ENCODE measurements at places on chromosomes 3 and 15.

DNA sequence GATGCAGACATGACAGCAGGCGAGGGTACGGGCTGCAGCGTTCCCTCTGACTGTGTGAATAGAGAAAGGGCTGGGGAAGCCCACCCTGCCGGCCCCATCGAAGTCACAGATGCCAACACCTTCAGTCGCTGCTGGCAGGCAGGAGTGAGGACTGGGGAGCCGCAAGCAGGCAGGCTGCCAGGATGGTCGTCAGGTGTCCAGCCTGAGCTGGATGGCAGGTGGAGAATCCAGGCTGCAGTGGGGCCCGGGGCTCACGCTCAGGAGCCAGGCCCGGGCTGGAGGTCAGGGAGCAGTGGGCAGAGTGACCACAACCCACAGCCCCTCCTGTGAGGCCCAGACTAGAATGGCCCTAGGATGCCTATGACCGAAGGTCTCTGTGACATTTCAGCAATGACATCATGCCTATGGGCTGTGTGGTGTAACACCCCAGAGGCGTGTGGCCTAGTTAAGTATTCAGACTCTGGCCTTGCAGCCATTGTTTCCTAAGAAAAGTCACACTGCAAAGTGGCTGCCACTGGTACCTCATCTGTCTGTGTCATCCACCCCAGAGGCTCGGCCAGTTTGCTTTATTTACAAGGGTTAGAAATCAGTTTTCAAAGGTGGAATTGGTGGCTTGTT lies 15.7 kb downstream of the PRR23E start:
- peak; percentile 57 for DNase-seq

DNA sequence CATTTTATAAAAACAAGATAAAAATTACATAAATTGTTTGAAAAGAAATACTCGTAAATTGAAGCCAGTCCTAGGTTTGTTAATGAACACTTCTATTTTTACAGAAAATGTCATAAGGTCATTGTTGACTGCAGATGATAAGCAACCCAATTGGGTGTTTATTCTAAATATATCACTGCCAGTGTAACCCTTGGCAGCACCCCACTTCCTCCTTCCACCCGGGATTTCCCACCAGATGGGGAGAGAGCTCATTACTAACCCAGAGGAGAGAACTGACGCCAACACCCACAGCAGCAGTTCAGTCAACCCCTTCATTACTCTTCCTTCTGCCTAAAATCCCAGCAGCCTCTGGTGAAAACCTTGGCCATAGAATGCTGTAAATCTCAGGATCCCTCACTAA lies 307.6 kb downstream of the GAP43 start:
- peak; percentile 3 for DNase-seq

- no peak for DNase-seq
These were observed 26.2 kb upstream of the DCUN1D1 start for GRCh38 chr3:183006396-183007002.

GRCh38 chr15:67181221-67181639 lies 73.2 kb downstream of the AAGAB start:
- no peak for DNase-seq

DNA sequence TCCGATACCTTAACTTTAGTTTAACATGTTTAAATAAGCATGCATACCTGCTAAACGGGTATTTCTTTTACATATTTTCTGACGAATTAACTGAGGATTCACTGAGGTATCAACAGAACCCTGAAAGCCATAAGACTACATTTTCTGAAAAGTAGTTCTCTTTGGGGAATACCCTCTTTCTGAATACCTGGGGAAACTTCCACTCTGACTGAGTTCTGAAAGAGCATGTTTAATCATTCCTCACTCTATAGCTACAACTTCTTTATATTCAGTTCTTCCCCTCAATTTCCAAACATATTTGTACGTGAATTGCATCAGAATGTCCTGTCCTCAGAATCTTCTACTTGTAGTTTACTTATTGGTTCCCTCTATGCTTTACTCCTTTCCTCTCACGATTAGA lies 403.0 kb downstream of the ROBO1 start:
- no peak for DNase-seq

DNA sequence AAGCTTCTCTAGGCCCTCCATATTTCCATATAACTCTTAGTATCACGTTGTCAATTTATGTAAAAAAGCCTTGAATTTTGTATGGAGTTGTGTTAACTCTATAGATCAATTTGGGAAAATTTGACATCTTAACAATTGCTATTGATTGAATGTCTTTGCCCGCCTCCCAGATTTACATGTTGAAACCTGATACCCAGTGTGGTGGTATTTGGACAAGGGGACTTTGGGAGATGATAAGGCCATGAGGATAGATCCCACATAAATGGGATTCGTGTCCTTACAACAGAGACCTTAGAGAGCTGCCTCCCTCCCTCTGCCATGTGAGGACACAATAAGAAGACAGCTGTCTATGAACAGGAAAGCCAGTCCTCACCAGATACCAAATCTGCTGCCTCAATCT lies 21.1 kb upstream of the TNK2 start:
- no peak for DNase-seq

DNA sequence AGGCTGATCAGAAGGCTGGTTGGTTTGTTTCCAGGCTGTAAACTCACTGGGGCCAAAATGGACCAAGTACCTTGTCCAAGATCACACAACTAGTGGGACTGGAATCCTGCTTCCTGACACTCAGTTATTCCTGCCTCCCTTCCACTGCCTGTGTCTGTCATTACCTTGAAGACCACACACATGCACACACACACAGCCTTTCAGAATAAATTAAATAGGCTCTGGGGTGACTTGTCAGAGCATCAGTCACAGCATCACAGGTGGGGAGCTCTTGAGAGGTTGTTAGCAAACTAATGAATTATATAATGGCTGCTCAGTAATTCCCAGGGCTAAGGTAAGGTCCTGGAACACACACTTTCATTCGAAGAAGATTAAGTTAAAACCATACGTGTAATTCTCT lies 231.8 kb downstream of the UACA start:
- DNase-seq, result no peak

DNA sequence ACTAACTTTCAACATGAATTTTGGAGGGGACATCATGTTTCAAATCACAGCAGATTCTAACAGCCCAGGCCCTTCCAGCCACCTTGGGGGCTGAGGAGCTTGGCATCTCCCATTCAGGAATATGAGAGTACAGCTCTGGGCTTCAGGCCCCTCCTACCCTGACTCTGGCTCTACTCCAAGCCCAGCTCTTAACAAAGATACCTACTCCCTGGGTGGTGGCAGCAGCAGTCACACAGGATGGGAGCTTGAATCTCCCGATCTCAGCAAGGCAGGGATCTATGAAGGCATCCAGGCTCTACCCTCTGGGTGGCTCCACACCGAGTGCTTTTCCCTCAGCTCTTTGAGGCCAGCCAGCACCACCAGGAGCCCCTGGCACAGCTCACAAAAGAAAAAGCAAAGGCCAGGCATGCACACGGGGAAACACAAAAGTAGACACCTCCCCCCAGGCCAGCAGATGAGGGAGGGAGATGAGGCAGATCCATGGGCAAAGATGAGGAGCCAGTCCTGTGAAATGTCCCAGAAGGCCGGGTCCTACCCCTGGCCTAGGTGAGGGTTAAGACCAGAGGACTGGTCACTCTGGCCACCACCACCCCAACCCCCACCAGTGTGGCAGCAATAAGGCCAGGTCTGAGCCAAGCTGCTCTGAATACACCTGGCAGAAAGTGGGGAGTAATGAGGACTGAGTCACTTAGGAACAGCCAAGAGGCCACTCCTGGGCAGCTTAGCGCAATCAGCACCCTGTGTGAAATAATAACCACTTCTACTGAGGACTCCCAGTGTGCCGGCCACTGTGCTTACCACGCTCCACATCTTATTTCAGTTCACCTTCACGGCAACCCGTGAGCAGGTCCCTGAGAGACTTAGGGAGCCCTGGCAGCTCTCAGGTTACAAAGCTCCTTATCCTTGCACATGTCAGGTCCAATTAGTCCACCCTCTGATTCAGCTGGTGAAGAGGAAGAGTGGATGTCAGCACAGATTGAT lies 24.3 kb downstream of the PLA2G4F start:
- DNase-seq, result no peak

GRCh38 chr15:43383070-43383469 lies 12.2 kb downstream of the TUBGCP4 start:
- no peak for DNase-seq

DNA sequence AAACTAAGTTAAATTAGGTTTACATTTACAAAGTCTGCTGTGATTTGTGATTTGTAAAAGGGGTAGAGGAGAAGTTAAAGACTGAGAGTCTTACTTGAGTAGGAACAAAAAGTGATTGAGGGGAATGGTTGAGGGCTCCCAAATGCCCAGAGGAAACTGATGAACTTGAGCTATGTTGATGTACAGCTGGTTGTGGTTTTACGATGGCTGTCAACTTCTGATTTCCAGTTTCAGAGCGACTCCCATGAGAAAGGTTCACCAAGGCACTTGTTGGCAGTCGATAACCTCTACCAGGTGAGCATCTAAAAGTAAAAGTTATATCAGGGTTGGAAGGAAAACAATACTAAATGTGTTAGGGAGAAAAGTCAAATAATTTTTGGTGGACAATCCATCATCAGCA lies 91.0 kb downstream of the XRN1 start:
- DNase-seq, result no peak

DNA sequence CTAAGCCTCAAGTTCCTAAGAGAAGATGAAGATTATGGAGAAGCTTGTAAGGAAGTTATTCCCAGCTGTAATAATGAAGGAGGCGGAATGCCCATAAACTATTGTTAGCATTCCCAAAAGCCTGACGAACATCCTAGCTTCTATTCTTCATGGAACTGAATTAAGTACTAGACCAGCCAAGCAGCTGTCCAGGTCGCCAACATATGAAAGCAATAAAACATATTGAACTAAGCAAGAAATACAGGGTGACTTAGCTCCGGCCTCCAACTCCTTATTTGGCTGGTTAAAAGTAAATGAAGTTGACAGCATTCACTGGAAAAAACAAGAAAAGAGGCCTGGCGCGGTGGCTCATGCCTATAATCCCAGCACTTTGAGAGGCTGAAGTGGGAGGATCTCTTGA lies 174.0 kb upstream of the TPM1 start:
- DNase-seq, result no peak

DNA sequence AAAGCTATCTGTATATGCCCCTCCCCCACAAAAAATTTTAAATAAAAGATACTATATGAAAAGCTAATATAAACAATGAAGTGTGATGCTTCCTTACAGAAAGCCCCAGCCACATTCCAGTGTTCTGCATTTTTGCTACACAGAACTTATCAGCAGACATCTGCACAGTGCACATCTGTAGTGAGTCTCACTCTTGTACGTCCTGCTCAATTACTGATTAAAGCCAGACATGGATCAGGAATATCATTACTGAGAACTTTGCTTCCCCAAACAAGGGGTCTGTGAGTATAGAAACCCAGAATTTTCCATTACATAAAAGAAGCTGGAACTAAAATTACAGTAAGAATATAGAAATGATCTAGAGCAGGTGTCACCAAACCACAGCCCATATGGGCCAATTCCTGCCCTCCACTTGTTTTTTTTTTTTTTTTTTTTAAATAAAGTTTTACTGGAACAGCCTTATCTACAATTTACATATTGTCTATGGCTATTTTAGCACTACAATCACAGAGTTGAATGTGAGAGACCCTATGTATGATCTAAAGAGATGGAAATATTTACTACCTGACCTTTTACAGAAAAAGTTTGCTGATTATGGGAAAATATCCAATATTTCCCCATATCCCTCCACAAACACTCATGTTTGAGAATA lies 45.7 kb downstream of the UBP1 start:
- DNase-seq, result no peak

GRCh38 chr3:47380026-47380600 lies 708 bp upstream of the PTPN23 start:
- no peak for DNase-seq

- peak; percentile 38 for DNase-seq
These were observed 139.1 kb upstream of the LRIG1 start for GRCh38 chr3:66639809-66640356.

- DNase-seq, result peak; percentile 15
These were observed 7.2 kb upstream of the SEC22A start for GRCh38 chr3:123194552-123194951.

DNA sequence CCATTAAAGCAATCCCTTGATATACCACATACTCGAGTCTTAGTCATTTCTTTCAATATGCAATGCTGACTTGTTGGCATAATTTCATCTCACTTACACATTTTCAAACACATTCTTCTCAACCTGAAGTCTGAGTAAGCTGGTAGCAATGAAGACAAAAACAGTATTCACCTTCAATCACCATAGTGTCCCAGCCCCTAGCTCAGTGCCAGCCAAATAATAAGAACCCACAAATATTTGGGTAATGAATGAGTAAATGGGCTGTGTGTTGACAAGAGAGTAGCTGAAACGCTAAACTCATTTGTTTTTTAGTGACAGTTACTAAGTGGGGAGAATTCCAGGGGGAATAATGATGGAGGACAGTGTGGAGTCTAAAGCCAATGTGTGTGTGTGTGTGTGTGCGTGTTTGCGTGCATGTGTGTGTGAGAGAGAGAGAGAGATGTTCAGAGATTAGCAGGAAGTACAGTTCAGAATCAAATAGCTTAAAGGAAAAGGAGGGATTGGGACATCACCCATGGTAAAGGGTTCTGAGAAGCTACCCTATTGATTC lies 165.7 kb downstream of the GAP43 start:
- DNase-seq, result no peak

- DNase-seq, result no peak
These were observed 23.6 kb upstream of the PLXNA1 start for GRCh38 chr3:126959136-126959920.

- DNase-seq, result no peak
These were observed 491.7 kb upstream of the RASGRP1 start for GRCh38 chr15:39056357-39056756.

DNA sequence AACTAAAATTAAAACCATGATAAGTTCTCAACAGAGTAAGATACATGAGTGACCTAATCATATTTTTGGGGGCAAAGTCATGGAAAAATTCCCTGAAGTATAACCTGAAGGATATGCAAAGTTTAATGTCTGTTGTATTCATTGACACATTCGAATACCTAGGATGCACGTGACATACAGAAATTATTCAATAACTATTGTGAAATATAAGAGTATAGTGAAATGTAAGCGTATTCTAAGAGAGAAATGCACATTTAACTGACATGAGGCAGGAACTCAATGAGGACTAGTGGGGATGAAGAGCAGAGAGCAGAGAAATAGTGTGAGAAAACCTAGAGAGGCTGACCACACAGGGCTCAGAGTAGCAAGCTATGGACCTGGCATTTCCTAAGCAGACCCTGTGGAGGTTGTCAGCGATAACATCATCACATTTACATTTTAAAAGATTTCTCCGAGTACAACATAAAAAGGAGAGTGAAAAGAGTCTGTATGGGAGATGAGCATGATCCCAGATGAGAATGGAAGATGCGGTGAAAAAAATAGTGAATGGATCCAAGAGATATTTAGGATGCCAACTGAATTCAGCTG lies 588.8 kb downstream of the MAGI1 start:
- no peak for DNase-seq

GRCh38 chr3:43686700-43687498 lies 3.8 kb upstream of the ABHD5 start:
- no peak for DNase-seq
